GM04504 (cell line): ENCODE measurements at places on chromosomes 6 and 20.

GRCh38 chr20:25272223-25273000 is 24.5 kb downstream of the PYGB start:
- no peak for DNase-seq

- DNase-seq: no peak
Measured at GRCh38 chr6:36692220-36692619, 5.4 kb upstream of the RAB44 start.

DNA sequence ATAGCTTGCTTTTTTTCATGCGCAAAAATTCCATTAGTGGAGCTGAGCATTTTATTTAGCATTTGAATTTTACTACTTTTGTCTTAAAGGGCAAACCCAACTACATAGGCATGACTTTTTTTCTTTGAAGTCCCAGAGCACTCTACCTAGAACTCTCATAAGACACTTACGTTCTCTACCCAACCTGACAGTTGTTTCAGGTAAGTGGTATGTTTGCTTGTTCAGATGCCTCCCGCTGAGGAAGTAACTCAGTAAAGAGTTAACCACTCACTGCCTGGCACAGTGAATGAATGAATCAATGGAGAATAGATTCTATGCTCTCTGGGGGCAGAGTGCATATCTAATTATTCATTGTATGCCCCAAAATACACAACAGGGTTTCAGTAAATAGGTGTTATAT is 212.3 kb upstream of the PRDM1 start:
- DNase-seq: no peak

- no peak for DNase-seq
Measured at GRCh38 chr6:155589190-155589589, 133.6 kb upstream of the NOX3 start.

- no peak for DNase-seq
Measured at GRCh38 chr20:16007962-16008361, 565.3 kb downstream of the KIF16B start.

DNA sequence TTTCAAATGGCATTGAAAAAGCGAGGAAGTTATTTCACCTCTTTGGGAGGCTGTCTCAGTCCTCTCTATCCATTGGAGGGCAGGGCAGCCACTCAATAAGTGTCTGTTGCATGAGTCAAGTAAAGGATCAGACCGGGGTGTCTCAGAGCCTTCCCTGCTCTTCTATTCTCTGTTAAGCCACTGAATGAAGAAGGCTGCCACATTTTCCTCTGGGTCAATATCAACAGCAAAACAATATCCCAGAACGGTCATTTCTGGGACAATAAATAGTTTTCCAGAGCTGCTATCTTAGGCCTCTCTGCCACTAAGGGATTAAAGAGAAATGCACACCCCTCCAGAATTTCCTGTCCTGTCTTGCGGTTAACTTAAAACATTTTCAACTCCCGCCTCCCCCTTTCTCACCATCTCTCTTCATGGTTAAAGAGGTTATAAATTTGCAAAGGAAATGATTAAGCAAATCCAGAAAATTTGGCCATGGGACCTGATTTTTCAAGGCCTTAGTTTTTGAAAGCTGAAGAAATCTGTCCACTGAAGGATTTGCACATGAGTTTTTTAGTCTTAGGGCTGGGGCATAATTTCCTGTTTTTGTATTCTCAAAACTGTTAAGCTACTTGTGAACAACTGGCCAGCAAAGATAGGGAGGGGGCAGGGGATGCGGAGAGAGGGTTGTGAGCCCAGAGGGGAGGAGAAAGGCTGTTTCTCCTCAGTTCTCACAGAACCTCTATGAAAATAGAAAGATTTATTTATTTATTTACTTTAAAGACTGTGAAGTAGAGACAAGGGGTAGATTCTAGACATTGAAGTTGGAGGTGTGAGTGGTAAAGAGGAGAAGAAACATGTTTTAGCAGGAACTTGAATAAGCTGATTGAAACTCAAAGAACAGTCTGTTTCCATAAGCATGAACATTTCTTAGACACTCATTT is 135.7 kb downstream of the BCAS1 start:
- peak; percentile 79 for DNase-seq

GRCh38 chr6:16851758-16852157 is 90.5 kb upstream of the ATXN1 start:
- DNase-seq: no peak

- DNase-seq: peak; percentile 68
Measured at GRCh38 chr6:31403283-31404060, at the start of gene MICA. MICA (plus strand) TSS chr6:31403595; CDS start chr6:31403633, 38 bp downstream.

- DNase-seq: no peak
Measured at GRCh38 chr6:133130863-133131262, 110.3 kb upstream of the EYA4 start.

GRCh38 chr6:129073691-129074395 is 190.9 kb downstream of the LAMA2 start:
- DNase-seq: peak; percentile 31

DNA sequence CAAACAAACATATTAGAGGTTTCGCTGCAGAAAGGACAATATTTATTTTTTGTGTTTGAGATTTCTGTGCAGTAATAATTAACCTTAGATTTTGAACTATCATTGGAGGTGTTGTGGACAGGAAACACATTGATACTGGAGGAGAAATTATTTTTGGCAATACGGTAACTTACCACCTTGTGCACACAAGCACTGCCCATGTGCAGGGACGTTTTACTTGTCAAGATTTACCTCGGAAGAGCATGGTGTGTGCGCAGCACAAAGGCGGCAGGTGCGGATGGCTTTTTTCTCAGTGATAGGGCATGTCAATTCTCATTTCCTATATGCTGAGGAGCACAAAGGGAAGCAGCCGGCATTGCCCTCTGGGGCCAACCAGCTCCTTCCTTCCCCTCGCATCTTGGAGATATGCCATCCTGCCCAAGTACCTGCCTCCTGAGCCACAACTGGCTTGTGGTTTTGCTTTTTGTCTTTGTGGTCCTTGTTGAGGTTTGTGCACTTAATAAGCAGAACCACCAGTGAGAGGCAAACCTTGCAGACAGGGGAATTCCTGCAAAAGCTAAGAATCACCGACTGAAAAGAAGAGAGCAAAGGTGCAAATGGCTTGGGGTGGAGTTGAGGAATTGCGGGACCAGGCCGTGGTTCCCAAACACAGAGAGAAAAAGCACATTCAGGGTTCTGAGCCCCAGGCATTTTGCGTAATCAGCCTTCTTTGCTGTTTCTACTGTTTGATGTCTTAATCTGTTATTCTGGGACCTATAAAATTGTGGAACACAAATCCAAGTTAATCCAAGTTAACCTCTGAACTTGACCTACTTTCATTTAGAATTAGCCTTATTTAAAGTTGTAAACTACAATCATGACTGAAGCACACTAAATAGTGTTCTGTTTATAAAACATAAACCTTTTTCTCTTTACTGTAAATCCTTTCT is 21.9 kb downstream of the SAMD5 start:
- no peak for DNase-seq

DNA sequence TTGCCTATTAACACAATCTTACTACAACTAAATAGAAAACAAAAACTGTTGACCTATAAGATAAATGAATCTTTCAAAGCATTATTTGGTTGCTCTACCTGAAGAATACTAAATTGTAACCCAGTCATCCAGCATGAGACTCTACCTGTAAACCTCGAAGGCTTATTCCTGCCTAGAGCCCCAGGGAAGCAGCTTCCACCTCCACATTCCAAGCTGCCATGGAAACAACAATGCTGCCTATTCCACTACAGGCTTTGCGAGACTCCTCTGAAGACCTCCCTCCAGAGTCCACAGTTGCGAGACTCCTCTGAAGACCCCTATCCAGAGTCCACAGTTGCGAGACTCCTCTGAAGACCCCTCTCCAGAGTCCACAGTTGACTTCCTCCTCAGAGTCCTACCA is 15.7 kb downstream of the GMDS start:
- no peak for DNase-seq

DNA sequence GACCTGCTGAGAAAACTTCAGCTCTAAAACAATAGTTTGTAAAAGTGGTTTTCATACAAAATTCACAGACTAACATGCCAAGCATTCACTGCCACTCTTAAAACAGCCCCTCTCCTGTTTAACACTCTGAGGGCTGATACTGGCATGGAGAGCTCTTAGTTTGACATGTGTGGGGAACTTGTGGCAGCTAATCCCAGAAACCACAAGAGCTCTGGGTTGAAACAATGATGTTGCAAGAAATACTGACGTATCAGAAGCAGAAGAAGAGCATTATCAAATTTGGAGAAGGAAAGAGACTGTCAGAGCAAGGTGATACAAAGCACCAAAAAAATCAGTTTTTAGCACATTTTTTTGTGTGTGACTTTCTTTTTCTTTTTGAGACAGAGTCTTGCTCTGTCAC is 5.1 kb downstream of the BEND3 start:
- DNase-seq: no peak

- DNase-seq: no peak
Measured at GRCh38 chr6:41494212-41495110, 51.7 kb upstream of the FOXP4 start.

DNA sequence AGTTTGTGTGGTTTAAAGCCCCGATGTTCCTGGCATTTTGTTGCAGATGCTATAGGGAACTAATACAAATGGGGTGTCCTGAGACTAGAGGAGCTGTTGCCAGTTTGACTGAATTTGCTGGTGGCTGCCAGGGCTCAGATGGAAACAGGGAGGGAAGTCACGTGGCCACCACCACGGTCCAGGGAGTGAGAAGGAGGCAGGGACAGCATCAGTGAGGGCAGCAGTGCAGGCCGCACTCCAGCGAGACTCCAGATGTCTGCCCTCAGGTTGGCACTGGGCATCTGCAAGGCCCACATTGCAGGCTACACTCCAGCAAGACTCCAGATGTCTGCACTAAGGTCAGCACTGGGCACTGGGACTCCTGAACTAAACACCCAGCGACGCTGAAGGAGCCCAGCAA is 86.2 kb downstream of the RAMACL start:
- DNase-seq: no peak

GRCh38 chr6:150025201-150025917 is at the start of gene RAET1L:
RAET1L (minus strand) TSS chr6:150025532; CDS start chr6:150025471, 61 bp downstream.
- peak; percentile 31 for DNase-seq

GRCh38 chr6:11648436-11648775 is 110.9 kb downstream of the TMEM170B start:
- no peak for DNase-seq

GRCh38 chr6:158611039-158611438 is 33.5 kb downstream of the DYNLT1 start:
- DNase-seq: no peak

DNA sequence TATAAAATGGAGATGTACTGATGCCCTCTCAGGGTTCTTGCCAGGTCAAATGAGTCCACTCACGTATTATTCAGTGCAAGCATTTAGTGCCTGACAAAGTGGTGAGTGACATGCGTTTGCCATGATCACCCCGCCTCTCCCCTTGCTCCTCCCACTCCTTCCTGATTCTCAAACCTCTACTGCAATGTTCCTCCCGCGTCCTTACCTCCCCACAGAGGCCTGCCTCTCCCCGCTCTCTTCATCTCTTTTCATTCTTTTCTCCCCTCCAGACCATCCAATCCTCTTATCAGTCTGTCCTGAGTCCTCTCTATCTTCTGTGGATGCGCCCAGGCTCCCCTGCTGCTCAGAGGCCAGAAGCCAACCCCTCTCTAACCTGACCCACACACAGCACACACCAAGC is 40.7 kb downstream of the KCNK5 start:
- DNase-seq: no peak

GRCh38 chr20:46001498-46001897 is 7.2 kb upstream of the MMP9 start:
- no peak for DNase-seq

- DNase-seq: no peak
Measured at GRCh38 chr20:35492352-35492751, 37.0 kb downstream of the CEP250 start.

DNA sequence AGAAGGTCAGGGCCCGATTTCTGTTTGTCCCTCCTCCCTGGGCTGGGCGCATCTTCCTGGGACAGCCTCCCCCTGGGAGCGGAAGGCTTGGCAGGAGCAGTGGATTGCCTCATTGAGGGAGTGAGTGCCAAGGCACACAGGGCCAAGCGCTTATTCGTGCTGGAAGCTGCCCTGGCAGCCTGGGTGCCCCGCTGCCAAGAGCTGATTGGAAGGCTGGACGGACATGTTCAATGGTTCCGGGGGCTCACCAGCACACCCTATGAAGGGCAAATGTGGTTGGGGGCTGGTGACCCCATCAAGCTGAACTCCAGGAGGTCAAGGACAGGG is 10.3 kb upstream of the ZNF831 start:
- DNase-seq: no peak

- no peak for DNase-seq
Measured at GRCh38 chr20:31664696-31665354, 27.1 kb downstream of the COX4I2 start.

DNA sequence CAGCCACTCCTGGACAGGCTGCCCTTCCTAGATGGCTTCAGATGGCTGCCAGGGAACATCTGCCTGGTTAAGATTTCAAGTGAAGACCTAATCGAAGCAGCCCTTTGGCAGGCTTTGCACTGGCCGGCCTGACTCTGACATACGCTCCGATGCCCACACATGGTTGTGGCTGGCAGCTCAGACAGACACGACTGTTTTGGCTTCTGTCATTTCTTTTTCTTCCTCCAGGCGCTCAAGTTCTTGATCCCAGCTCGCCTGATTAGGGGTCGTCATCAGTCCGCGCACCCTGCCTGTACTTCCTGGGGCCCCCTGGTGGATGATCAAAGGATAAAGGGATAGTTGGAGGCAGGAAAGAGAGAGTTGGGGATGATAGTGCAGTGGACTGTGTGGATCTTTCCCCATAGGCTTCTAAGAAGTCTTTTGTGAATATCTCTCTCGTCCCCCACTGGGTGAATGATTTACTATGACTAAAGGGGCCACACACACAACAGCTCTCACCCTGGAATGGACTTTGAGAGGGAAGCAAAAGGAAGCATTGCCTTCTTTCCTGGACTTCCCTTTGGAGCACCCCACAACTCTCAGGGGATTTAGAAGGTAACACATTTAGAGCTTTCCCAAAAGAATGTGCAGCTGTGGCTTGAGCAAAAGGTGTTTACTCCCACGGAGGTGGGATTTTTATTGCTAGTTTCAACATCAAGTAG is 21.4 kb upstream of the TRAM2 start:
- no peak for DNase-seq

- no peak for DNase-seq
Measured at GRCh38 chr6:150410399-150410798, 41.6 kb downstream of the IYD start.

GRCh38 chr20:50186987-50187402 is 3.6 kb upstream of the CEBPB start:
- no peak for DNase-seq

GRCh38 chr6:135281964-135282363 is 100.9 kb downstream of the MYB start:
- DNase-seq: no peak

GRCh38 chr6:136609873-136610706 is 59.9 kb upstream of the MAP7 start:
- peak; percentile 99 for DNase-seq

DNA sequence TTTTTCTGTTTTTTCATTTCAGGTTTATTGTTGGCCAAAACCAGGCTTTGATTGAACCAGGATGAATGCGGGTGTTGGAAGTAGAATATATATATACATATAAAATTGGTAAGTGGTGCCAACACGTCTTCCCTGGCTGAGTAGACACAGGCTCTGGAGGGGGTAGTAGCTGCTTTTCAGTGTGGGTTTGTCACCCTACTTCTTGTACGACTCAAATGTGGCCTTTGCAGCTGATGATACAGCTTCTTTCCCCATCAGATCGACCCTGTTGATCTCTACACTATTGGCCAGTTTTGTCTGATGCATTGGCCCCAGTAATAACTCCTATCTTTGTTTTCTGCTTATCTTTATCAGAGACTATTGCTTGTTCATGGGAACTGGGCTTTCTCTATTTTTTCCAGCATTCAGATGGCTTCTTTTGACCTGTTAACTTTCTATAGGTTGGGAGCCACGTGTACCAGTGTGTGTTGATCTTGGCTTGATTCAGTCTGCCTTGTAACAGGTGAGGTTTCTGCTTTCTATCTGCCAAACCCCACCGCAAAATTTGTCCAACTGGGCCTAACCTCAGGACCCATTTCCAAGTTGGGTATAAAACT is 2.7 kb upstream of the ZNFX1 start:
- DNase-seq: no peak
